ENCODE measurements at places on chromosomes 2 and 18. TPM values are rescaled to one million over a fixed set of nuclear protein-coding genes. Genes with fewer than 3 reads are reported as not detected.

DNA sequence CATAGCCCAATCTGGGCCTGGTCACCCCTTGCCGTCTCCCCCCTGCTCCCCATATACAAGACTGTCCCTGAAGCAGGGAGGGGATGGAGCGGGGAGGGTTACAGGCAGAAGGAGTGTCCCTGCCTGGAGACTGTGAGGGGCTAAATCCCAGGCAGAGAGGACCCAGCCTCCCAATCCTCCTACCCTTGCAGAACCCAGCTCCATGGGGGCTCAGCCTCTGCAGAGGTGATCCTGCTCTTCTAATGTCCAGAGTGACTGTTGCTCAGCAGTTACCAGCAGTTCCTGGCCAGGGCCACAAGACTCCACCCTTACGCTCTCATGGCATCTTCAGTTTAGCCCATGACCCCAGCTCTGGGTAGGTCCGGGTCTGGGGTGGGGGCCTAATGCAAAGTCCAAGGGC lies 58.1 kb downstream of the COA5 start:
- DNase-seq, result no peak

- no peak for DNase-seq
Measured at GRCh38 chr2:191049728-191050639, 36.0 kb upstream of the STAT1 start.

DNA sequence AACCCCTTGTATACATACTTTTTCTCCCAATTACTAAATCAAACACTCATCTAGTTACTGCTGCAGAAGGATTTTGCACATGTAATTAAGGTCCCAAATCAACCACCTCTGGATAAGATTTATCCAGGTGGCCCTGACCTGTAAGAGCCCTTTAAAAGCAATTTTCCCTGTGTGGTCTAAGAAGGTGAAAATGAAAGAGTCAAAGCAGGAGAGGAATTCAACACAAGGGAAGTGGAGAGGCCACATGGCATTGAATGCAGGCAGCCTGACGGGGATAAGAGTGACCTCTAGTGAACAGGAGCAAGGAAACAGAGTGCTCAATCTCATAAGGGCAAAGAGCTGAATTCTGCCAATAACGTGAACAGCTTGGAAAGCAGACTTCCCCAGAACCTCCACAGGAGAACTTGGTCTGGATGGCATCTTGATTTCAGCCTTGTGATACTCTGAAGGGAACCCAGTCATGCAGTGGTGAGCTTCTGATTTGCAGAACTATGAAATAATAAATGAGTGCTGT lies 27.2 kb downstream of the PPP3R1 start:
- DNase-seq, result no peak

DNA sequence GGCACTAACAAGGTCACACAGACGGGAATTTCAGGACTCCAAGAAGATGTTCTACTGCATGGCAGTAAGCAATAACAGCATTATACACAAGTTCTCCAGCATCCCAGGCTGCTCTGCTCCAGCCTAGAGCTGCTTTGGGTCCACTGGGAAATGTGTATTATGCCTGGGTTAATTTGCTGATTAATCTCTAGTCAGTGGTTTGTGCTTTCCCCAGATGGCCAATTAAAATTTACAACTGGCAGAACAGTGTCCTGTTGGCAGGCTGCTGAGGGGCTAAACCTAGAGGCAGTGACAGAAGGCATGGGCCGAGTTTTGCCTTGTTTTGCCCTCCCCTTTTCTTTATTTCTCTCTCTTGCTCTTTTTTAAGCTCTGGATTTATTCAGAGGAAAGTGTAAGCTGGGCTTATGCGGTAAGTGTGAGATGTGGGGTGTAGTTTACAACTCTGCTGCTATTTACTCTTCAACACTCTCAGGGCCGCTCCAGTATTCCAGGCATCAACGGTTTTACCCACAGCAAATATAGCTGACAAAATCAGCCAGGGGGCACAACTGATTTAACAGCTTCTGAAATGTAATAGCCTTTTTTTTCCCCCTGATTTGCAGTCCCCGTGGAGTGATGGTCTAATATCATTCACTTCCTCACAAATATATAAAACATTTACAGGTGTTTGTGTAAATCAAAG lies 348.0 kb downstream of the GPD2 start:
- DNase-seq, result no peak

C2orf66 gene
- not detected for total RNA-seq

LCT gene
- not detected for total RNA-seq

RNASEH1 gene
- 18.7 TPM for total RNA-seq

DNA sequence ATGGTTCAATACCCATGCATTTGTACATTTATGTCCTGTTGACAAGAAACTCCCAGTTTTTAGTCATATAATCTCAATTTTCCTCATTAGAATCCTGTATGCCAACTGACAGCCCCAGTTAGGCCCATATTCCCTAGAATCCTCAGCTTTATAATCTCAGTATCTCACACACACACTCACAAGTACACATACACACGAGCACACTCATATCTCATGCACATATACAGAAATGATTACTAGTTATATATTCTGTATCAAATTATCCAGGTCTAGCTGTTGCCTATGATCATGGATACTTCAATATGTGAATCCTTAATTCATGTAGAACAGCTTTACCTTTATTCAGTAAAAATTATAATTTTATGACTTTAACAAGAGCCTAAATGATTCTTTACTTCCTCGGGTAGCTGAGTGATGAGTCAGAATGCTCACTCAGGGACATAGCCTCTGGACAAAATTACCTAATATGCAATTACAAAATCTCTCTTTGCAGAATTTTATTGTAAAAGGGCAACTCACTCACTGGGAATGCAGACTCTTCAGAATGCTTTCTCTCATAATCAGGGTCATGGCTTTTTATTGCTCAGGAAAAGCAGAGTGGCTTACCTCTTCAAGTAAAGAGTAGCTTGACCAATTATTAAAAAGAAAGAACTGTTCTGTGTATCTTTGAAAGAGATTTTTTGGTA lies 193.6 kb upstream of the PIK3C3 start:
- DNase-seq, result no peak

CNTNAP5 gene
- not detected for total RNA-seq

GRCh38 chr2:23106242-23106785 lies 278.7 kb upstream of the KLHL29 start:
- DNase-seq, result no peak

- DNase-seq, result peak; percentile 19
Measured at GRCh38 chr2:96088340-96089335, 27.7 kb downstream of the ADRA2B start.

STPG4 gene
- total RNA-seq, result 0.25 TPM

ABCG8 gene
- 81.2 TPM for total RNA-seq

SERPINB4 gene
- not detected for total RNA-seq

- peak; percentile 59 for DNase-seq
Measured at GRCh38 chr2:233349005-233349998, 5.0 kb upstream of the DGKD start.

ADAM23 gene
- total RNA-seq, result 0.17 TPM

DNA sequence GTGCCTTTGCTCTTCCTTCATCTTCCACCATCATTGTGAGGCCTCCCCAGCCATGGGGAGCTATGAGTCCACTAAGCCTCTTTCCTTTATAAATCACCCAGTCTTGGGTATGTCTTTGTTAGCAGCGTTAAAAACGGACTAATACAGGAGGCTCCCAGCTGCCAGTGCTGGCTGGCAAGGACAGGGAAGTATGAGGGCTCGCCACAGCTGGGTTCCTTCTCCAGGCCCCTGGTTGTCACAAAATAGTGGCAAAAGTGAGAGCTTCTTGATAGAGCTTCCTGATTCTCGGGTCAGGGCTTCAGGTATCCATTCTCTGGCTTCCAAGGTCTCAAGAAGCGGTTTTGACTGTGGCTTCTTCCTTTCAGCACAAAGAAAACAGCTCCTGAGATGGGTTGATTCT lies 85.0 kb downstream of the ZNF516 start:
- DNase-seq, result no peak

PLEK gene
- 5.3 TPM for total RNA-seq

DNA sequence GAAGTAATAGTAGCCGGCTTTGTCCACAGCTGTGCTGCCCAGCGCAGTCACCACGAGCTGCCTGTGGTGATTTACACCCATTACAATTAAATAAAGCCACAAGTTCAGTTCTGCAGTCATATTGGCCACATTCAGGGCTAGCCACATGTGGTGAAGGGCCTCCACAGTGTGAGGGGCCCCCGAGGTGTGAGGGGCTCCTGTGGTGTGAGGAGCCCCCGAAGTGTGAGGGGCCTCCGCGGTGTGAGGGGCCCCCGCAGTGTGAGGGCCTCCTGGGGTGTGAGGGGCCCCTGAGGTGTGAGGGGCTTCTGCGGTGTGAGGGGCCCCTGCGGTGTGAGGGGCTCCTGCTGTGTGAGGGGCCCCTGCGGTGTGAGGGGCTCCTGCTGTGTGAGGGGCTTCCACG lies 191.2 kb downstream of the CTIF start:
- DNase-seq, result no peak

GRCh38 chr2:124804014-124804940 lies 779.2 kb downstream of the CNTNAP5 start:
- peak; percentile 32 for DNase-seq

DNA sequence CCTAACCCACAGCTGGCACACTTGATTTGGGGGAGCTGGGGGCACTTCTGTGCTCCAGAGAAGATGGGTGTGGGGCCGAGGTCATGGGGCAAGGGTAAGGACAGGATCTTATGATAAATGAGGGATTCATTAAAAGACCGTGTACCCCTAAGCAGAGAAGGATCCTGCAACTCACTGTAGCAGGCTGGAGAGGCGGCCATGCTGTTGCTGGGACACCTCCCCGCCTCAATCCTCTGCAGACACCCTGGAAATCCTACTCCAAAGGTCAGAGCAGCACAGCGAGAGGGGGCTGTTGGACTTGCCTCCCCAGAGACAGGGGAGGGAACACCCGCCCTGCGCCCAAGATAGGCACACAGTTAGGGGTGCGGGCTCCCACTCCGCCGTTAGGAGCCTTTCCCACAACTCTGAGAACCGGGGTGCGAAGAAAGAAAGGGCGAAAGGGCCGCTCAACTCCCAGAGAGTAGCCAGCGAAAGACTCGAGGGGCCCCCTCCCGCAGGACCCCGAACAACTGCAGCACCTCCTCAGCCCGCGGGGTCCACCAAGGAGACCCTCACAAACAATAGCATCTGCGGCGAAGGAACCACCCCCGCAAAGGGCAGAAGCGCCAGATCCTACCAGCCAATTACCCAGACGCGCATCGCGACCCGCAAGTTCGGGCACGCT lies 1.4 kb downstream of the PARD6G start:
- DNase-seq, result no peak

DNA sequence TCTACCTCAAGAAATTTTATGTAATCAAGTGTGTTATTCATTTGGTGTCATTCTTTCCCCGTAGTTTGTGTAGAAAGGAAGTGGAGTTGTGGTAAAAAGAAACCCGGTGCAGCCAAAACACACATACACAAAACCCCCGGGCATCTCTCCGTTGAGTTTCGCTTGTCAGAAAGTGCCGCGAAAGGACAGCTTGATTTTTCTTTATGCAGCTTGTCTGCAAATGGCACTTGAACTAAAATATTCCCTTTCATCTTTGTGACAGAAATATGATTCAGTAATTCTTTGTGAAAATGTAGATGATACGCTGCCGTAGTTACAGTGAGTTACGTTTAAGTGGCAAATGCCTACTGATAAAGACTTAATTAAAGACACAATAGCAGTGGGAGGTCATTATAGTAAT lies 268.8 kb upstream of the SPRED2 start:
- no peak for DNase-seq

DNA sequence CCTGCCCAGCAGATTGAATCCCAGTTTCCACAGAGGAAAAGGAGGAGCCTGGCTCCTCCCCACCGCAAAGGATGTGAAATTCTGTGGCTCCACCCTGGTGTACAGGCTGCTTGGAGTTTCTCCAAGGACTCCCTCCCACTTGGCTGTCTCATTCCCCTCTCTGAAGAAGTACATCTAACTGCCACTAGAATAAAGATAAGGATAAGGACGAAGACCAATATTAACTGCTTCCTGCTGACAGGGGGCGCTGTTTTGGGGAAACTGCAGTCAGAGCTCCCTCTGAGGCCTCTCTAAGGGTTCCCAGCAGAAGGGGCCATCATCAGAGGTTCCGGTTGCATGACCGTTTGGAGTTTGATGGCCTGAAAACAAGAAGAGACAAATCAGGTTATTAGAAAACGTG lies 790.9 kb downstream of the CPS1 start:
- DNase-seq, result no peak

GRCh38 chr18:70693246-70693645 lies 404.4 kb downstream of the SOCS6 start:
- no peak for DNase-seq

FLACC1 gene
- total RNA-seq, result 7.1 TPM

DNA sequence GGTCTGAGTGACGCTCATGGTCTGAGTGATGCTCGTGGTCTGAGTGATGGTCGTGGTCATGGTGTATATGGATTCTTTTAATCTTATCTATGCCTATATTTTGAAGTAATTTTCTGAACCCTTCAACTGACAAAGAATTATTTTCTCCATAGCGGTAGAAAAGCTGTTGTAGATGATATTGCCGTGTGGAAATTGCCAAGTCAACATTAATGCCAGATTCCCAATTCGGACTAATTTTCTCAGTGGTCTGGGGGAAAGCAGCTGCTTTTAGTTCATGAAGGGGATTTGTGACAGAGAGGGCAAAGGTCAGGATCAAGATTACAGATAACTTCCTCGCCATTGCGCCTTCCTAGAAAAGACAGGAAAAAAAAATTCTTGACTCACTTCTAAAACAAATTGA lies 2.5 kb downstream of the SLC39A6 start:
- no peak for DNase-seq

TPO gene
- total RNA-seq, result not detected
